Frontal cortex (tissue), 4 donors: ENCODE measurements at places on chromosomes 2 and 18. TPM values are rescaled to one million over a fixed set of nuclear protein-coding genes. Genes with fewer than 3 reads are reported as not detected.

CNDP1 gene
- total RNA-seq: under 0.01 TPM

IGFBP2 gene
- 253 TPM for total RNA-seq

FSHR gene
- total RNA-seq: not detected

OTX1 gene
- 0.82 TPM for total RNA-seq

REEP1 gene
- total RNA-seq: 147 TPM

DUSP2 gene
- 4.5 TPM for total RNA-seq

LIMS4 gene
- 0.41 TPM for total RNA-seq

DCC gene
- total RNA-seq: 15.1 TPM

TDRD15 gene
- total RNA-seq: under 0.01 TPM

UPP2 gene
- total RNA-seq: 1.6 TPM

MC5R gene
- total RNA-seq: 2.9 TPM

OTOF gene
- total RNA-seq: 1.6 TPM

ABI2 gene
- 147 TPM for total RNA-seq

TUBA3E gene
- not detected for total RNA-seq

LYPD6 gene
- total RNA-seq: 9.4 TPM

TRIB2 gene
- total RNA-seq: 82.7 TPM

FMNL2 gene
- total RNA-seq: 93.8 TPM

ZAP70 gene
- 0.82 TPM for total RNA-seq

CCDC74B gene
- total RNA-seq: 5.7 TPM

CIB4 gene
- total RNA-seq: not detected

DTNA gene
- 46.5 TPM for total RNA-seq

TFCP2L1 gene
- under 0.01 TPM for total RNA-seq

TRIM43 gene
- total RNA-seq: not detected

HDAC4 gene
- total RNA-seq: 20.4 TPM

GALR1 gene
- total RNA-seq: under 0.01 TPM

CNNM3 gene
- total RNA-seq: 11.8 TPM
